K562 (cell line): ENCODE measurements at places on chromosomes 1 and 21. TPM values are rescaled to one million over a fixed set of nuclear protein-coding genes. Genes with fewer than 3 reads are reported as not detected.

The CAMK1G gene
- total RNA-seq = not detected in 2 replicates

GRCh38 chr1:165828103-165828668 lies 772 bp downstream of the UCK2 start:
- H3K4me1 ChIP-seq = peaks cover 15% of the 10 kb centered on the region
- H3K36me3 ChIP-seq = peaks cover 9% of the 10 kb centered on the region; the same call in 1 of the 3 replicates
- peak overlapping the region; percentile 78 for H3K4me3 ChIP-seq

DNA sequence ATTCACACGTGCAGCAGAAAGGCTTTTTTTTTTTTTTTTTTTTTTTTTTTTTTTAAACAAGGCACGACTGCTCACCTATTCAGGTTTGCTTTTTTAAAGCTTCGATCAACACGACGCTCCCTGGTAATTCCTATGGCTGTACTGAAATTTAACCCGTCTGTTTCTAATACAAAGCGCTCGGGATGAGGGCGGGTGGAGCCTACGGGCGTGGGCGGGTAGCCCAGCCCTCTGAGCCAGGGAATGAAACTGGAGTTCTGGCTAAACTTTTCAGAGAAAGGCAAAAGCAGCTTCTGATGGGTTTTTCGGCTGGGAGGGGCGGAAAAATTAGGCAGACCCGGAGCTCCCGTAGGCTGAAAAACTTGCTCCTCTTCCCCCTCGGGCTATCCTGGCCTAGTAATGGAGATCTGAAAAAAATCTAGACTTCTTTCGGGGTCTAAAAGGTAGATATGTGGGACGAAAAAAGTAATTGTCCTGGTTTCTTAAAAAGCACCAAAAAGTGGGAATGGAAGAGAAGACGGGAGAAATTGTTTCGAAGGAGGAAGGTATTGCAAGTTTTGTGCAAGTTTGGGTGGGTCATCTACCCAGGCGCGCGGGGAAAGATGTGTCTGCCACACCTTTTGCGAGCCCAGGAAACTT lies 7.4 kb downstream of the NR5A2 start:
- H3K4me3 ChIP-seq = no peak overlapping the region
- no peak for DNase-seq
- no peaks in the 10 kb centered on the region for H3K36me3 ChIP-seq

DNA sequence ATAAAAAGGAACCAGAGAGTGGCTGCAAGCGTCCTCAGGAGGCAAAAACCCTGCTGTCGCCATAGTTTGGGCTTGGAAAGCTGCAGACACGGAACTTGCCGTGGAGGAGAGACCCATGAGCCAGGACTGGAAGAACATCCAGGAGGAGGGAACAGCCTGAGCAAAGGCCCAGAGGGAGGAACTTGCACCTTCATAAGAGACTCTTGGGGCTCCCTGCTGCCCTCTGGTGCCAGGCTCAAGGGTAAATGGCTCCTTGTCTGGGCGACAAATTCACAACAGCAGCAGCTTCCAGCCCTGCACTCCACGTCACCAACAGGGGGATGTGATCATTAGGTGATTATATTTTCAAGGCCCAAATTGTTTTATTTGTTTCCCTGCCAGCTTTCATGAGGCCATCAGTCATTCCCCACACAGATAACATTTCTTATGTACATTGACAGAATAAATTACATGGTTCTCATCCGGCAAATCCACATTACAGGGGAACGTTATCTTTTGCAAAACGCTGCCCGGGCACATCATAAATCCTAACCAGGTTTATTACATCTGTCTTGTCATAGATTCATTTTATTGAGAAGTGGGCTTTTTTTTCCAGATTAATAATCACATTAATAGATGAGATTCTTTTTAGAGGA lies 143.0 kb upstream of the GRIK3 start:
- no peaks in the 10 kb centered on the region for H3K36me3 ChIP-seq
- H3K4me1 ChIP-seq = peaks cover 3% of the 10 kb centered on the region; the same call in 2 of the 3 replicates
- no peak overlapping the region for H3K27ac ChIP-seq

DNA sequence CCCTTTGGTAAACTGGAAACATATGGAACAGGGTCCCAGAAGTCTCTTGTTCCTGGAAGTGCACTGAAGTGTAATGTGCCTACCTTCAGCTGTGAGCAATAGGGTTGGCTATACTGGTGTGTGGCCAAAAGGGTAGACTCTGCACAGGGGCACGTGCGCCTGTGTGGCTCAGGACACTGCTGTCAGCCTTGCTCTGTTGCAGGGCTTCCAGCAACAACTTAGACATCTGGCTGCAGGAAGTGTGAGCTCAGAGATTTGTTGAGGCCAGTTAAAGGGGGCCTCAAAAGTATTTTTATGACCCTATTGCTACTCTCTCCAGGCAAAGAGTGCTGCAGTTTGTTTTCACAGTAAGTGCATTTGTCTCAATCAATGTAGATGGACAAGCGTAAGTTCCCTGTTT lies 7.5 kb downstream of the CTPS1 start:
- H3K4me3 ChIP-seq = no peak overlapping the region
- H3K27ac ChIP-seq = no peak overlapping the region
- DNase-seq = no peak
- H3K27me3 ChIP-seq = no peaks in the 10 kb centered on the region
- H3K4me1 ChIP-seq = peaks cover 3% of the 10 kb centered on the region
- H3K36me3 ChIP-seq = peaks cover 100% of the 10 kb centered on the region

- no peaks in the 10 kb centered on the region for H3K27me3 ChIP-seq
- H3K4me1 ChIP-seq = peaks cover 24% of the 10 kb centered on the region
- H3K4me3 ChIP-seq = peak overlapping the region; percentile 72
- H3K36me3 ChIP-seq = peaks cover 48% of the 10 kb centered on the region
Measured at GRCh38 chr1:159923203-159924024, 1.9 kb downstream of the TAGLN2 start.

DNA sequence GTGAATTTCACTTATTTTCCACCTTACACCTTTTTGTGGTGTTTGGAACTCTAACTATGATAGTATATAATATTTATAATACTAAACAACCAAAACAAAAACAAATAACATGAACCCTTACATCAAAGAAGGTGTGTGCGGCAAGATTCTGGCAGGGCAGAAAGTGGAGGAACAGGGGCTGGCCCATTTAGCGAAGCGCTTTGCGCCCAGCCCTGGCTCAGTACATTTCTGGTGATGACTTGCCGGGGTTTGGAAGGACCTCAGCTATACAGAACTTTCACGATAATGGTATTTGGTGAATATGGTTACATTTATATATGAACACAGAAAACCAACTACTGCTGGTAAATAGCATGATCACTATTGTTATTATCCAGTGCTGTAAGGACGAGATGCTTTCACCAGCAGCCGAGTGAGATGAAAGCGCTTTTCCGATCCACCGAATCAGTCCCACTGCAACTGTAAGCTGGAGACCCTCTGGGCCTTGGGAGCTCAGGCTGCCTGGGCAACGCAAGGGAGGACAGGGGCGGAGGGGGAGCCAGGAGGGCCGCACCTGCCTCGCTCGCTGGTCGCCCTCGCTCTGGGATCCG lies 63.9 kb downstream of the CD247 start:
- DNase-seq = no peak
- no peak overlapping the region for H3K27ac ChIP-seq
- peaks cover 36% of the 10 kb centered on the region for H3K27me3 ChIP-seq
- peaks cover 8% of the 10 kb centered on the region for H3K4me1 ChIP-seq

The SHISA4 gene
- total RNA-seq = 0.40 and 0.84 TPM in 2 replicates

- H3K36me3 ChIP-seq = no peaks in the 10 kb centered on the region
- H3K4me1 ChIP-seq = no peaks in the 10 kb centered on the region
- H3K27ac ChIP-seq = no peak overlapping the region
- H3K4me3 ChIP-seq = no peak overlapping the region
Measured at GRCh38 chr1:93607814-93608186, 73.8 kb downstream of the BCAR3 start.

DNA sequence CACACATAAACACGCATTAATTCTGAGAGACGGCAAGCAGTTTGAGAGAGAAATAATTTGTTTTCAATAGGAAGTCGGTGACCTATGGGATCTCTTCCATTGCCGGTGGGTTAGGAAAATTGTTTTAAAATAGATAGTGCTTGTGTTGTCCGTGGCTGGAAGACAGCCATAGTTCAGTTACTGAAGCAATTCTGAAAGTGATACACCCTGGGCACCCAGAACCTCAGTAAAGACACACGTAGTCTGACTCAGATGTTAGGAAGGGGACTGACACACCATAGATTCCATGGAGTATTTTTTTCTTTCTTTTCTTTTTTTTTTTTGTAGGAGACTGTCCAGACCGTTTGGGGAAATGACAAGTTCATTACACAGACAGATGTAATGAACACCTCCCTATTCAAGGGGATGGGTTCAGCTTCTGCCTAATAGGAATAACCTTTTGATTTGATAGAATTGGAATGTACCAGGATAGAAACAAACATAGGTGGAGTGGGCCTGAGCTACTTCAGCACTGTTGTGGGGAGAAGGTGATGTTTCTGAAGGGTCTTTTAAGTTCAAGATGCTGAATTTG lies 1.6 kb downstream of the C1orf21 start:
- no peaks in the 10 kb centered on the region for H3K36me3 ChIP-seq
- H3K4me3 ChIP-seq = no peak overlapping the region
- peaks cover 32% of the 10 kb centered on the region for H3K27me3 ChIP-seq
- H3K27ac ChIP-seq = no peak overlapping the region
- H3K4me1 ChIP-seq = no peaks in the 10 kb centered on the region; the same call in 2 of the 3 replicates

The BRINP3 gene
- 0.16 and 0.31 TPM in 2 replicates for total RNA-seq

DNA sequence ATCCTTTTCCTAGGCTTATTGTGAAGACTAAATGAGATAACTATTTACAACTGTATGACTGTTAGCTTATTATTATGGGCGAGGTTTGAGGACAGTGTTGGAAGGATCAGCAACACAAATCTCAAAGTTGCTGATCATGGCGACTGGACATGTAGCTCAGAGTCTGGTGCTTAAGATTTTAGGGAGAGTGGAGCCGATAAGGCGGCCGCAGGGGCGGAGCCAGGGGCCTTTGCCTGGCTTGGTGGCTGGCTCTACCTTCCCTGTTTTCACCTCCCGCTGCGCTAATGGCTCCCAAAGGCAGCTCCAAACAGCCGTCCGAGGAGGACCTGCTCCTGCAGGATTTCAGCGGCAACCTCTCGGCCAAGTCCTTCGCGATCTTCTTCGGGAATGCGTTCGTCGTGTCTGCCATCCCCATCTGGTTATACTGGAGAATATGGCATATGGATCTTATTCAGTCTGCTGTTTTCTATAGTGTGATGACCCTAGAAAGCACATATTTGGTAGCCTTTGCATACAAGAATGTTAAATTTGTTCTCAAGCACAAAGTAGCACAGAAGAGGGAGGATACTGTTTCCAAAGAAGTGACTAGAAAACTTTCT lies 45.5 kb downstream of the GIPC2 start:
- peaks cover 6% of the 10 kb centered on the region for H3K4me1 ChIP-seq
- no peaks in the 10 kb centered on the region for H3K36me3 ChIP-seq

GRCh38 chr1:114703242-114703641 lies 7.9 kb upstream of the AMPD1 start:
- H3K4me3 ChIP-seq = no peak overlapping the region
- DNase-seq = no peak
- H3K36me3 ChIP-seq = peaks cover 25% of the 10 kb centered on the region
- H3K27me3 ChIP-seq = peaks cover 8% of the 10 kb centered on the region

DNA sequence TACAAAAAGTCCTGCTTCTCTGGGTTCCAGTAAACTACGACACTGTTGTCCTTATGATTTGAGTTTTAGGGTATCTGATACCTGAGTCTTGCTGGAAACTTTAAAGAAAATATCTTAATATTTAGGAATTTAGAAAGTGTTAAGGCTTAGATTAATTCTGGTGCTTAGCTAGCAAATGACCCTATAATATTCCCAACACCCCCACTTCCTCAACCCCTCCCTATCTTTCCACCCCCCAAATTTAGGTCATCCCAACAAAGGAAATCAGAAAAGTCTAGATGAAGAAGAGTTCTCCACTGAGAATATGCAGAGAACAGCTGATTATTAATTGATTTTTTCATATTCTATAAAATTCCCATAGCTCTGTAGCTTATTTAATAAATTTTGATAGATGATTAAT lies 11.7 kb downstream of the STX12 start:
- no peak overlapping the region for H3K27ac ChIP-seq
- H3K4me1 ChIP-seq = peaks cover 14% of the 10 kb centered on the region
- peaks cover 4% of the 10 kb centered on the region for H3K36me3 ChIP-seq

GRCh38 chr1:111217183-111217910 lies 10.2 kb upstream of the CHI3L2 start:
- no peak overlapping the region for H3K4me3 ChIP-seq
- no peaks in the 10 kb centered on the region for H3K36me3 ChIP-seq
- peaks cover 10% of the 10 kb centered on the region; the same call in 1 of the 2 replicates for H3K27me3 ChIP-seq
- no peaks in the 10 kb centered on the region; the same call in 1 of the 2 replicates for H3K4me1 ChIP-seq
- H3K27ac ChIP-seq = no peak overlapping the region
- no peak for DNase-seq

The VASH2 gene
- 0.13 and 0.40 TPM in 2 replicates for total RNA-seq

GRCh38 chr1:229205854-229206253 lies 65.1 kb upstream of the RAB4A start:
- no peaks in the 10 kb centered on the region for H3K4me1 ChIP-seq
- H3K27me3 ChIP-seq = no peaks in the 10 kb centered on the region; the same call in 1 of the 3 replicates
- no peaks in the 10 kb centered on the region for H3K36me3 ChIP-seq
- no peak overlapping the region for H3K4me3 ChIP-seq
- no peak for DNase-seq

The CFAP107 gene
- total RNA-seq = not detected in 2 replicates

The INSRR gene
- total RNA-seq = 0.18 TPM in 2 replicates

DNA sequence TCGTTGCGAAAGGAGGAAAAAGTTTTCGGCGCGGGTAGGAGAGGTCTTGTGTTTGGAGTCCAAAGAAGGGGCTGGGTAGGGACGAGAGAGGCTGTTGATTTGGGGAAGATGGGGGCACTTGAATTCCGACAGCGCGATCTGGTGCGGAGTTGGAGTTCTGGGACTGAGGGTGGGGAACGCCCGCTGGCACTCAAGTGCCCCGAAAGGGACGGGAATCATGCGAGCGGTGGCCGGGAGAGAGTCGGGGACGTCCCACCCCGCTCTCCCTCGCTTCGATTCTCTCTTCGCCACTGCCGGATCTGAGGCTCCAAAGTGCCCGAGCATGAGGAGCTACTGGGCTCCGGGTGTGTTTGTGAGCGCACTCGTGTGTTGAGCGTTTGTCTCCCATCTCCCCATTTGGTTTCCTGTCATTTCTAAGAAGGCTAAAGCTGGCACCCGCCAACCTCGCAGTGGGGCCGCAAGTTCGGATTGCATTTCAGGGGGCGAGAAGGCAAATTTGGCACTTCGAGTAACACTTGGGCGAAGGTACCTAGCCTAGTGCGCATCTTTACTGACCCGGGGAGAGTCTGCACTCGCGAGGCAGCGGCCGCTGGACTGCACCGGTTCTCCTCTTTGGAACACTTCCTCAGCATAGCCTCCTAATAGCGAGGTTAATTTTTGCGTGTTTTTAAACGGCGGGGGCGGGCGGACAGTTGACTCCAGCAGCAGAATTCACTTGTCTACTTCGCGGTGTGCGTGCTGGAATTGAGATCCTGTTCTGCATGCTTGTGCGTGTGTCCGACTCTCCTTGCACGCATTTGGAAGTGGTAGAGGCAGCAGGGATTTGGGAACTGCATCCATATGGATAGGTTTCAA lies 1.2 kb downstream of the CHRM3 start:
- H3K27me3 ChIP-seq = no peaks in the 10 kb centered on the region
- no peak for DNase-seq
- H3K4me1 ChIP-seq = no peaks in the 10 kb centered on the region; the same call in 1 of the 2 replicates
- no peaks in the 10 kb centered on the region for H3K36me3 ChIP-seq
- H3K27ac ChIP-seq = no peak overlapping the region
- H3K4me3 ChIP-seq = no peak overlapping the region

The ZNF593OS gene
- total RNA-seq = not detected in 2 replicates
